ENCODE measurements at places on chromosomes 6 and 20. TPM values are rescaled to one million over a fixed set of nuclear protein-coding genes. Genes with fewer than 3 reads are reported as not detected.

GRCh38 chr6:144898052-144898689 lies 613.0 kb downstream of the UTRN start:
- no peak for DNase-seq

DNA sequence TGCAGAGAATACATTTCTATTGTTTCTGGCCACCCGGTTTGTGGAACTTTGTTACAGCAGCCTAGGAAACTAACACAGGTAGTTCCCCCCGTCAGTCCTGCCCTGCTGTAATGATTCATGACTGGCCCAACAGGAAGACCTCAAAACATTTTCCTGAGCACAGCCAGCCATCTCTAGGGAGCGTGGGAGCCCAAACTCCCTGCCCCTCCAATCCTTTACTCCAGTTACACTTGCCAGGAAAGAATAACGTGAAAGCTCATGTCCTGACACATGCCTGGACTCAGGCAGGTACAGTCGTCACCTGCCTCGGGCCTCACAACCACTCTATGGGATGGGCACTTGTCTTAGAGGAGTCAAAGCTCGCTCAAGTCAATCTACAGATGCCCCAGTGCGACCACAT lies 8.4 kb downstream of the TXNDC5 start:
- no peak for DNase-seq

DNA sequence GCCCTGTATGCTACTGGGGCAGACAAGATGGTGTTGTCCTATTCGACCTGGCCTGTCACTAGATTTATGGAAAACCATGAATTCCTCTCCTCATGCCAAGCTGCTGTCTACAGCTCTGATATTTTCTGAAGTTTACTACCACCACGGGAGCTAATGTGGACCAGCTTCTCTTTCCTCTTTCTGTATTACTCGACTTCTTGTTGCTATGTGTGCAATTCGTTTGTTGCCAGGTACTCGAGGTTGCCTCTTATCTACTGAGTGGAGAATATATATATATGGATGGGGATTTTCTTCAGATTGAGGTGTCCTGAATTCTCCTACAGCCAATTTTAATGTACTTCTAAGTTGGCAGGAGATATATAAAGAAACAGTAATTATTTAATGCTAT lies 34.7 kb downstream of the MAN1A1 start:
- no peak for DNase-seq

GRCh38 chr6:156662025-156662445 lies 115.1 kb upstream of the ARID1B start:
- no peak for DNase-seq

DNA sequence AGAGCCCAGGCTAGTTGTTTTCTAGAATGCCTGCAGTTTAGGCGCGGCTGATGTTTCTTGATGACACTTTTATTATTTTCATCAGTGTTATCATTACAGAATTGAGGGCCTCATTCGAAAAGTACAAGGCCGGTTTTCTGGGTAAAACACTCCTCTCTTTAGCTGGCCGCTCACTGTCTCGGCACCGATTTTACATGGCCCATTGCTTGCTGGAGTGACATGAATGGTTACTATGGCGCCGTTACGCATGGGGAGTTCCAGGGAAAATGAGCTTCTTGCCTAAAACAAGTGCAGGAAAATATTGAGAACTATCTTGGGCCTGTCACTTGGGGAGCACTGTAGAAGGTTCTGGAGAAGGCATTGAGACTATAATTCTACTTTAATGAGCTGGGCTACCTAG lies 317.8 kb downstream of the CDH4 start:
- no peak for DNase-seq

DNA sequence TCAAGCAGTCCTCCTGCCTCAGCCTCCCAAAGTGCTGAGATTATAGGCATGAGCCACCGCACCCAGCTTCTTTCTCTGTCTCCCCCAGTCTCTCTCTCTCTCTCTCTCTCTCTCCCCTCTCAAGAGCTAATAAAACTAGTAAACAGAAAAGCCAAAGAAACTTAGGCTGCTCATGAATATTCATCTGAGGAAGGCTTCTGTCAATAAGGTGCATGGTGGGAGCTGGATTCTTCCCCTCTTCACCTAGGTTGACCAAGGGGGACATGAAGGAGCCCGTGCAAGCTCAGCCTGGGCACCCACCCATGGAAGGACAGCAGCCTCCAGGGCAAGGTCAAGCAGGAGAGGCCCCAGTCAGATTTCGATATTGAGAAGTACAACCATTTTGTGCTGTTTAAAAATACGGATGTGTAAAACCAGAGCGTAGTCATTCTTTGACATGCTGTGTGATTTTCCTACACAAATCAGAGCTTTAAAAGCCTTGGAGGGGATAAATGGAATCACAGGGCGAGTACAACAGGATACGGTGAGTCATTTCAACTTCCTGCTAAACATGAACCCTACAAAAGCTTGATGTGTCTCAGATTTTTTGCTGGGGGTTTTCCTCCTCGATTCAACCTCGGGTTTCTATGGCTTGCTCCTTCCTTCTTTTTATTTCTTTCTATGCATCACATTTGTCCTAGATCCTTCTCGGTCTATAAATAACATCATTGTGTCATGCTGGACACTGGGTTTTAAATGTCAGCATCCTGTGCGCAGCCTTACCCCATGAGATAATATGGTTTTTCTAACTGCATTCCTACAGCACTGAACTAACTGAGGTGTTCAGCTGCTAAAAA lies 368.9 kb upstream of the JARID2 start:
- no peak for DNase-seq

- DNase-seq = no peak
These were observed 121.2 kb downstream of the THBS2 start for GRCh38 chr6:169132352-169132940.

- no peak for DNase-seq
These were observed 65.5 kb upstream of the F13A1 start for GRCh38 chr6:6386010-6386409.

DNA sequence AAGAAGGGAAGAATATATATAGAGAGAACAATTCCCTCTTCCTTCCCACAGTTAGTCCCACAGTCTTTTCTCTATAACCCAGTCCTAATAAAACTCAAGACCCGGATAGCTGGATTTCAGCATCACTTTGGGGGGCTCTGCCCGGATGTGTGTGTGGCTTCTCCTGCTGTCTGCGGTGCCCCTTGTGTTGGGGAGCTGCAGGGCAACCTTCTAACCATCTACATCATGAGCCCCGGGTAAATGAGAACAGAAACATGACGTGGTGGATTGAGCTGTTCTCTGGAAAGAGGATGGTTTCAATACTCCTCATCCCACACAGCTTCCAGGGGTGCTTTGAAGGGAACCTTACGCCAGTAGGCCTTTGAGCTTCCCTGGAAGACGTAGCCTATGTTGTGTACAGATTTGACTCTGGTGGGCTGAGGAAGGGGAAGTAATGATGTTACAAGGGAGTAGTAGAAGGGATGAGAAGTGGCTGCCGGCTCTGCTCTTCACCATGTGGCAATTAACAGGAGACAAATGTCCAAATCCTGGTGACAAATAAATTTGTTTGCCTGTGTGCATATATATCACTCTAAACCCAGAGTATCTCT lies 13.5 kb upstream of the PRDM1 start:
- DNase-seq = no peak

The HTR1E gene
- total RNA-seq = not detected

- DNase-seq = no peak
These were observed 200.3 kb downstream of the RNGTT start for GRCh38 chr6:88763160-88763559.

The HLA-DQB1 gene
- total RNA-seq = 39.3 TPM

The TCP11 gene
- total RNA-seq = not detected

DNA sequence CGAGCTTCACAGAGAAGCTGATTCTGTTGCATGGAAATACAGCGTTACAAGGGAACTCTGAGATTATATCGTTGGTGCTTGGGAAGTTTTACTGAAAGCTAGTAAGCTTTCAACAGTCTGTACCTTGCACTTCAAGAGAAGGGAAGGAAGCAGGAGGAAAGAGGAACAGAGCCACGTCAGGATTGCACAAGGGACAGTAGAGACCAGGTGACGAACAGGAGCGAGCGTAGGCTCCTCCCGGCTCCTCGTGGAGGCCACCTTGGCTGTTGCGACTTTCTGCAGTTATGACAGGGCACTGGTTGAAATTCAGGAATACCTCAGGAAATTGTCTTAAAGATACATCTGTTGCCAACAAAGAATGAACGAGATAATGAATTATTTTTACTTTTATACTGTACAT lies 18.8 kb downstream of the RTF2 start:
- DNase-seq = no peak
